ENCODE measurements at places on chromosomes 7 and 10. TPM values are rescaled to one million over a fixed set of nuclear protein-coding genes. Genes with fewer than 3 reads are reported as not detected.

Gene CALN1
- total RNA-seq: 0.03 TPM

Gene SLC13A1
- not detected for total RNA-seq

Gene DKK1
- not detected for total RNA-seq

Gene LRRC4
- total RNA-seq: 5.7 TPM

Gene AKR1C4
- total RNA-seq: not detected

Gene KCND2
- not detected for total RNA-seq

Gene GPR158
- total RNA-seq: not detected

Gene TMEM139
- total RNA-seq: not detected

Gene HDAC9
- total RNA-seq: 32.1 TPM

Gene TMEM176A
- 1.8 TPM for total RNA-seq

Gene SNX10
- total RNA-seq: 5.0 TPM

Gene DDX50
- total RNA-seq: 28.3 TPM

Gene CYP26A1
- total RNA-seq: not detected

Gene PSD
- 3.5 TPM for total RNA-seq
